Stimulated activated CD4-positive, alpha-beta T cell treated with anti-CD3 and anti-CD28 coated beads, Interleukin-15, amount 100 ng/mL, for 1 hour (primary cell): ENCODE measurements at places on chromosomes 2 and 18.

- DNase-seq = no peak
Observed at GRCh38 chr2:8491296-8492027, 190.4 kb upstream of the ID2 start.

DNA sequence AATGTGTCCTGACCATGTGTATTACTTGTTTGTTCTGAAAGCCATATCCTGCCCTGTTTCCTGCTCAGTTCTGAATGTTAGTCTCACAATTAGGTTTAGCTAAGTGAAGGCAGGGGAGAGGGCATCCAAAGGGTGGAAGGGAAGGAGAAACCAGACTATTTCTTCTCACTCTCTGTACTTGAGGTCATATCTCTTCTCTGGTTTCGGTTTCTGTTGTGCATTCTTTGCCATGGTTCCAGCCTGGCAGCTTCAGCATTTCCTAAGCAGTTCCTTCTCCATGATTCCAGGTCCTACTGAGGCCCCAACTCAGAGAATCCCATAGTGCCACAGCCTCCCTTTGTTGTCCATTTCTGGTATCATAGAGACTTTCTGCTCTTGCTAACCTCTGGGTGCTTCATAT is 40.3 kb upstream of the HNMT start:
- DNase-seq = no peak

- DNase-seq = no peak
Observed at GRCh38 chr2:108905176-108905575, 83.8 kb downstream of the EDAR start.

- DNase-seq = no peak
Observed at GRCh38 chr2:173030561-173031490, 44.8 kb upstream of the MAP3K20 start.

DNA sequence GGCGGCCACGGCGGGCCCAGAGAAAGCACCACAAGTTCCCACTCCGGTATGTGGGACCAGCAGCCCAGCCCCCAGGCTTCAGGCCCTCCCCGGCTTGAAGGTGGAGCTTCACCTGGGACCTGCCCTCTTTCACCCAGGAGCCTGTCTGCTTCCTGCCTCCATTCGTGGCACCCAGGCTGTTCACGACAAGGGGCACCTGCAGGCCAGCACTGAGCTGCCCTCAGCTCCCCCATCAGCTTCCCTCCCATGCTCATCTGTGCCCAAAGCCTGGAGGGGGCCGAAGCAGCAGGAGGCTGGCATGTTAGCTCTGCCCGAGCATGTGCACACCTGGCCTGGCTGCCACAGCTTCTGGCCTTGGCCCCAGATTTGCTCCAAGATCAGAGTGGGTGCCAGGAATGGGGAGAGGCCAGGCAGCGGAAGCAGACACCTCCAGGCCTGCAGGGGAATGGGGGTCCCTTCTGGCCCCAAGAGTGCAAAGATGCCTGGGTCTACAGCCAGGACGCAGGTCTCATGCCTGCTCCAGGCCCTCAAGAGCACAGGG is 312.4 kb upstream of the SYT4 start:
- no peak for DNase-seq

DNA sequence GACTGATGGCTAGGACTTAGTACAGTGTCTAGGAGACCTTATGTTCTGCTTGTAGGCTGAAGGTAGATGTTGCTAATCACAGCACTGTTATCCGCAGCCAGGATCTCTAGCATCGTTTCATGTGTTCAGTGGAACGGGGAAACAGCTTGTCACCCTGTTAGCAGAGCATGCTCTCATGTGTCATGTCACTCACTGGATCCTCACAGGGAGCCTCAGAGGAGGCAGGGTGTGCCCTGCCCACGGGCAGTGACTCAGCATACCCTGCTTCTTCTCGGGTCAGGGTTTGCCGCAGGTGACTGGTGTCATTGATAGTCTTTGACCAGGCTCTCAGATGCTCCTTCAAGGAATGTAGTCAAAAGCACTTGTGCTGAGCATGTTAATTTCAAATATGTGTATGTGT is 44.4 kb downstream of the RPIA start:
- no peak for DNase-seq
